Hematopoietic multipotent progenitor cell treated with erythropoietin and hydrocortisone succinate and interleukin-3 and kit ligand, for 6 days (in vitro differentiated cells): ENCODE measurements at places on chromosomes 6 and 20.
A peak's percentile ranks its signal among the peaks of the same experiment; 100 is the strongest.

DNA sequence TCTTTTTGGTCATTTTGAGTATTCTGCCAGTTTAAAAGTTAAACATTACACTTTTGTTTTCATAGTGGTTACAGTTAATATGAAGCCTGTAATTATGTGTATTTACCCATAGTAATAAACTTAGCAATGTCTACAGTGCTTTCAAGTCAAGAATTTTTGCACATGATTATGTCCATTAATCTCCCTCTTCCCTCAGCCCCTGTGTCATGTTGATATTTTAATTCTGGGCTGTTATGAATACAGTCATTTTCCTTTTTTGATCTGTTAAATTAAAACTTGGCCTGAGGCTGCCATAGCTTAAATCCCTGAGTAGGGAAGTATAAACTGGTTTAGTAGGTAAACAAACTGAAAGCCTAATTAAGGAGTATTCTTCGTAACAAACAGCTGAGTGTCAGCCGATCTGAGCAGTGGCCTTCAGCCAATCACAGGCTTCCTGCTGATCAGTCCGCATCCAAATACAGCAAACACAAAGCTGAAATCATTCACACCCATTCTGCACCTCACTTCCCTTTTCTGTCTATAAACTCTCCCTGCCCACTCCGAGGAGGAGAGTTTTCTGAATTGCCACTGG is 9.5 kb upstream of the SFT2D1 start:
- DNase-seq, result peak; percentile 68

GRCh38 chr6:43669922-43670622 is 17.5 kb downstream of the MRPS18A start:
- DNase-seq, result peak; percentile 53

DNA sequence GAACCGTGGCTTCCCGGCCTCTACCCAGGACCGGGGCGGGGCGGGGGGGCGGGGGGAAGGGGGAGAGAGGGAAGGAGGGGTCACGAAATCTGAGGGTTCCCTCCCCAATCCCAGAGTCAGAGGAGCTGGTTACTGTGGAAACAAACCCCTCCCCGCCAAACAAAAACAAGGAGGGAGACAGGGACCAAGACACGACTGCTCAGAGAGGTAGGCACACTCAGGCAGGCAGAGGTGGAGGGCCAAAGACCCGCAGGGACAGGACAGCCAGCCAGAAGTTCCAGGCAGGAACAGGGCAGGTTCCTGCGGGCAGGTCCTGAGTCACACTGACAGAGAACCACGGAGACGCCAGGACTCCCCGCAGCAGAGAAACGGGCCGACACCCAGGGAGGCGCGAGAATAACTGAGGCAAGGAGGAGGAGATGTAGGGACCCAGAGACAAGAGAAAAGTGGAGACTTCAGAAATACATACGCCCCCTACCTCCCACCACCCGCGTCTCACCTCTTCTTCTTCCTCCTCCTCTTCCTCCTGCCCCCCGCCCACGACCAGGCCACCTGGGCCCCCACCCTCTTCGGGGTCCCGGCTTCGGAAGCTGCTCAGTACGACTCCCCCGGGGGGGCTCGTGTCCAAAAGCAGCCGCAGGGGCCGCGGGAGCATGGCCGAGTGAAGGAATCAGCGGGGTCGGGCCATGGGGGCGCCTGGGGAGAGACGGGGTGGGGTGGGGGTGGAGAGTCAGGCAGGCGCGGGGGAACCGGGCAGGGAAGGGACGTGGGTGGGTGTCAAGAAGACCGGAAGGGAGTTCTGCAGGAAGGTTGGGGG is 578 bp downstream of the RGL2 start:
- DNase-seq, result peak; percentile 87

- DNase-seq, result no peak
Measured at GRCh38 chr6:2157441-2158127, 87.8 kb downstream of the GMDS start.

DNA sequence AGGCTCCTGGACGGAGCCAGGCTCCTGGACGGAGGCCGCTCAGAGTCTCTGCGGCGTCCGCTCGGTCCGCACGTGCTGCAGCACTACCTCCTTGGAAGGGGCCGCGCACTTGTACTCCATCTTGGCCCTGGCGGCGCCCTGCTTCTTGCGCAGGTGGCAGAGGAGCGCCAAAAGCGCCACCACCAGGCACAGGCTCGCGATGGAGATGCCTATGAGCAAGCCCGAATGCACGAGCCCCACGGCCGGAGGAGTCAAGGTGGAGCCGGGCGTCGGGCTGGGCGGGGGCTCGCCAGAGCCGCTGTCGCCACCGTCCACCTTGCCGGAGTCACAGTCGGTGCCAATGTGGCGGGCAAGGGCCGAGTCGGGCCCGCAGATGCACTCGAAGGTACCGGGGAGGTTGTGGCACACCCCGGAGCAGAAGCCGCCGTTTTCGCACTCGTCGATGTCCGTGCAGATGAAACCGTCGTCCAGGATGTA is 1.7 kb downstream of the THBD start:
- DNase-seq, result peak; percentile 43

GRCh38 chr6:1858196-1858595 is 248.5 kb downstream of the FOXC1 start:
- no peak for DNase-seq

- DNase-seq, result no peak
Measured at GRCh38 chr6:100267721-100268123, 197.0 kb downstream of the SIM1 start.

DNA sequence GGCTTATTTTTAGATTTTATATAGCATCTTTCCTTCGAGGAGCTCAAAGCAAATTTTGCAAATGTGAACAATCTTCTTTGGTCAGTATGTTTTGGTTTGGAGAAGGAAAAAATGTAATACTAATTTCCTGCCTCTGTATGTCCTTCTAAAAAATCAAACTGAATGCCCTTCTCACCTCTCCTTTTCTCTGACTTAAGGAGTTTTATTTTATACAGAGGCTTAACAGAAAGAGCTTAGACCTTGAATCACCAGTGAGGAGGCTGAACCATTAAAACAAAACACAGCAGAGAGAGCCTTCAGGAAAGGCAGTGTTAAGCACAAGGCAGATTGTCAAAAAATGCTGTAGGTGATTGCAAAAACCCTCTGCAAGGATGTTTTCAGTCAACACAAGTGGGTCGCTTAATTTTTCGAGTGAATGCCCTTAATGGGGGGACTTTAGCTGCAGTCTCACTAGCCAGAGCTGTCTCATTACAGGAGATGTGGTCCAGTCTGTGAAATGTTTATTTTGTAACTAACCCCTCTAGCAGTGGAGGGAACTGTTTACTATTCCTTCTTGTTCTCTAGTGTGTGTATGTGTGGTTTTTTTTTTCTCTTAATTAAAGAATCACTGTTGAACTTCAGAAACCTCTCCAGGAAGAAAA is 481.3 kb upstream of the CITED2 start:
- no peak for DNase-seq
